ENCODE measurements at places on chromosomes 5 and 9.

- DNase-seq: no peak
Observed at GRCh38 chr9:35619800-35620158, 1.6 kb upstream of the CD72 start.

DNA sequence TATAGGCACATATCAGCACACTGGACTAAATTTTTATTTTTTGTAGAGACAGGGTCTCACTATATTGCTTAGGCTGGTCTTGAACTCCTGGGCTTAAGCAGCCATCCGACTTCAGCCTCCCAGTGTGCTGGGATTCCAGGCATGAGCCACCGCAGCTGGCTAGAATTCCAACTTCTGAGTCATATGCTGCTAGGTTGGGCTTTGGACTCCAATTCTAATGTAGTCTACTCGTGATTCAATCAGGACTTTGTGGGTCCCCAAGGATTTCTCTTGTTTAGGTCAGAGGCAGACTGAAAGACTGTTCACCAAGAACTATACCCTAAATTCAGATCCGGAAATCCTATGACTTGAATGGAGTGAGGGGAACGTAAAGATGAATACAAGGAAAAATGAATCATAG, 68.2 kb upstream of the CHD1 start:
- no peak for DNase-seq

DNA sequence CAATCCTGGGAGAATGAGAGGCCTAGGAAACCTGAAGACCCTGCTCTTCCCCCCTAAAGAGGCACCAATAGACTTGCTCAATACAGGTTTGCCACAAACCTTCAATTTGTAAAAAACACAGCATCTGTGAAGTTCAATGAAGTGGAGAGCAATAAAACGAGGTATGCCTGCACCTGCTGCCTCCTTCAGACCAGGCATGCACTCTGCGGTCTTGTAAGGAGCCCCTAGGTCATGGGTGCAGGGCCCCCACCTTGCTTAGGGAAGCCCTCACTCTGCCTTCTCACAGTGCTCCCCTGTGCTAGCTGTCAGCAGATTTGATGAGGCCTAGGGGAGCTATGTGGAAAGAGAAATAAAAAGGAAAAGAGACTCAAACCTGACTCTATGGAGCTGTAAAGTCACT, 72.1 kb upstream of the GALNT10 start:
- DNase-seq: no peak

DNA sequence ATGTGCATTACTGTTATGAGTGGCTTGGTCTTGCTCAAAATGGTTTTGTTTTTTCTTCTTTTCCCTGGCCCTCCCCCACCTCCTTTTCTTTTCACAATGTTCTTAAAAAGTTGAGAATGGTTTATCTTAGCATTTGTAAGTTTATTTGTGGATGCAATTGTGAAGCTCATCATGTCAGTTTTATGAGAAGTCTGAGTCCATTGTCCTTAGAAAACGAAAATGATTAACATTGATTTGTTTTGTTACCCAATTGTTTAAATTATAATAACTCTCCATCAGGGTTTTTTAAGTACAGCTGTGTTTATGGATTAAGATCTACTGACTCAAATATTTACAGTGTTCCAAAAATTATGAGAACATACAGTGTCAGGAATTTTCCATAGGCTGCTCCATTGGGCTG, 511.3 kb upstream of the PAPPA start:
- DNase-seq: no peak

DNA sequence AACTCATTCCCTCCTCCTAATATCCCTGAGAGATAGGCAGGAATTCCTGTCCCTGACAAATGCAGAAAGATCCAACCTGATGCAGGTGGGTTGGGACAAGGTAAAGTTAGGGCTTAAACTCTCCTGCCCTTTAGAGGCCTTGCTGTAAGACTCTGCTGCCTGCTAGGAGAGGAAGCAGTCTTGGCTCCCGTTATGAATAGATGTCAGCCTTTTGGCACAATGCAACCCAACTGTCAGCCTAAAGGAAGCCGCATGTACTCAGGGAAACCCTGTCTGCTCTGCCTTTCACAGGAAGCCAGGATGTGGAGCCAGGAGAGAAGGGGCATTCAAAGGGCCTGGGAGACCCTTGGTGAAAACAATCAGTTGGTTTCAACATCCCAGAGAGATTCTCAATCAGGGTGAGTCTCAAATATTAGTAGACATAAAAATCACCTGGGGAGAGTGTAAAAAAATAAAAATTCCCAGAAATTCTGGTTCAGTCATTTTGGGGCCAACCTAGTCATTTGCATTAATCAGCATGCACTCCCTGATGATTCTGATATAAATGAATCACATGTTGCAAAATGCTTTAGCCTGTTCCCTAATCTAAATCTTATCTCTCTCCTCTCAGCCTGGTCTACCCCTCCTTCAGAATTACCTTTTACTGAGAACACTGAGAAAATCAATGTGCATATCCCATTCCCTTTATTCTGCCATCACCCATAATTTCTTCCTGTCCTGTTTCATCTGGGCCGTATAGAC, 136.2 kb upstream of the TRIM32 start:
- DNase-seq: no peak

GRCh38 chr9:68797116-68797515, 92.1 kb downstream of the PIP5K1B start:
- no peak for DNase-seq

GRCh38 chr5:116038817-116039216, 6.5 kb downstream of the ARL14EPL start:
- no peak for DNase-seq

- DNase-seq: no peak
Observed at GRCh38 chr5:50800410-50800809, 134.0 kb downstream of the PARP8 start.

DNA sequence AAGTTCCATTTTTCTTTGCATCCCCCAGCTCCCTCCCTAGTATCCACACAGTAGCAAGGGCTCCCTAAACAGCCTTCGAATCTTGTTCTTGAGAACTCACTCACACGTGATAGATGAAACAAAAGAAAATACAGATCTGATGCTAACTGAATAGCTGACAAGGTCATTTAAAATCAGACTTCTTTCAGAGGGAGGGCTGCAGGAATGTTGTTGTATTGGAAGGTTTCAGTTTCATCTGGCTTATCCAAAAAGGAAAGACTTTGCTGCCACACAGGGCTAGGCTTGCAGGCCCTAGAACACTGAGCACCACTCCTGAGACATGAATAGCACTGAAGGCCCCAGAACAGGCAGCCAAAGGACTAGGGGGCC, 3.2 kb downstream of the CD180 start:
- no peak for DNase-seq

DNA sequence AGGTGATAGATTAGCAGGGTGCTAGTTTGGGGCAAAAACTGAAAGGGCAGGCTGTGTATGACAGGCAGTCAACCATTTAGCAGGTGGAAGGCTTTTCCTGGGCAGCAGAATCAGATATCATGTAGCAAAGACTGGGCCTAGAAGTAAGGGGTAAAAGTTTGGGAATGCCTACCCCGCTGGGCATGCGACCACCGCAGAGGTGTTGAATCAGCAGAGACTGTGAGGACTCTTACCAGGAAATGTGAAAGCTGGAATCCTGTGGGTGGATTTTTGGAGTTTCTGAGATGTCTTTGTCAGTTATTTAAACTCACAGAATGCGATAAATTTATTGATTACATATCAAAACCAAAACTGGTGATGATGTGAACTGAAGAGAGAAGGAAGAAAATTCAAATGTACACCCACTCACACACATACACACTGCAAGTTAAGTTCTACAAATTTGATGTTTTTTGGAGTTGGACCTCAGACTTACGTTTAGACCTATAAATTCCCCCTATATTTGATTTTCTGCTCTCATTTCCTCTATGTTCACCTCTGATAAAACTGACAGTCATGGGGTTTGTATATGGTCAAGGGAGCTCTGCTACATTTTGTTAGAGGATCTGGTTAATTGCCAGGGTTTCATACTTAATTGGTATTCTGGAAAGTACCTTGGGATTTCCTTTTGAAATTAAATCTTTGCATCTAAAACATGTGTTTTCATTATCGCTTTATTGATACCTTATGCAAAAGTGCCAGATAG, 333.6 kb downstream of the CSNK1G3 start:
- no peak for DNase-seq

- no peak for DNase-seq
Observed at GRCh38 chr9:75953218-75953617, 62.7 kb downstream of the PCSK5 start.

DNA sequence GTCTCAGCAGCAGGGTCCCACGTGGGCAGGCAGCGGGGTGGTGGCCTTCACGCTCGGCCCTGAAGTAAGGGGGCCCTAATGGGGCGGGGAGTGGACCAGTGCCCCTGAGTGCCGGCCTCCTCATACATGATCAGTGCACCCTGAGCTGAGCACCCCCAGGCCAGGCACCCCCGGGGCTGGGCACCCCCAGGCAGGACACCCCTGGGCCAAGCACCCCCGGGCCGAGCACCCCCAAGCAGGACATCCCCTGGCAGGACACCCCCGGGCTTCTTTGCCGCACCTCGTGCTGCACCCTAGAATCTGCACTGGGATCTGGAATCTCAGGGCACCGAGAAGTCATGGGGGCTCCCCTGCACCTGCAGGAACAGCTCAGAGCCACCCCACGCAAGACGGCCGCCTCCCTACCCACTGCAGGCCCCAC, 51.4 kb downstream of the EXD3 start:
- DNase-seq: no peak

GRCh38 chr9:93259490-93260262, 75.7 kb downstream of the WNK2 start:
- no peak for DNase-seq

- no peak for DNase-seq
Observed at GRCh38 chr9:135273008-135273407, 185.5 kb downstream of the OLFM1 start.

GRCh38 chr5:42745856-42746255, 10.8 kb upstream of the CCDC152 start:
- DNase-seq: no peak

Measured in CD4-positive, alpha-beta T cell treated with Interleukin-17A for 4 hours (primary cell).